ENCODE measurements at places on chromosomes 2 and 18.

GRCh38 chr18:30094556-30094955 lies 948.0 kb downstream of the DSC3 start:
- DNase-seq = peak; percentile 40

DNA sequence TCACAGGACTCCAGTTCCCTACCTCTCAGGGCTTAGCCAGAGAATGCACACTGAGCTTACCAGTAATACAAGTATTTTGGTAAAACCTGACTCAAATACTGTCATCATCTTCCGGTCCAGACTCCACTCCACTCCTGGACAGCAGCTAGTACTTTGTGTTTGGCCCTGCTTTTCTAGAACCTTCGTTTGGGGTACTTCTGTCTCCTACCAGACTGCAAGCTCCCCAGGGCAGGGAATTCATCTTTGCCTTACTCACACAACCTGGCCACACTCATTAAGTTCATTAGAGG lies 108.9 kb upstream of the CDC42EP3 start:
- DNase-seq = no peak

DNA sequence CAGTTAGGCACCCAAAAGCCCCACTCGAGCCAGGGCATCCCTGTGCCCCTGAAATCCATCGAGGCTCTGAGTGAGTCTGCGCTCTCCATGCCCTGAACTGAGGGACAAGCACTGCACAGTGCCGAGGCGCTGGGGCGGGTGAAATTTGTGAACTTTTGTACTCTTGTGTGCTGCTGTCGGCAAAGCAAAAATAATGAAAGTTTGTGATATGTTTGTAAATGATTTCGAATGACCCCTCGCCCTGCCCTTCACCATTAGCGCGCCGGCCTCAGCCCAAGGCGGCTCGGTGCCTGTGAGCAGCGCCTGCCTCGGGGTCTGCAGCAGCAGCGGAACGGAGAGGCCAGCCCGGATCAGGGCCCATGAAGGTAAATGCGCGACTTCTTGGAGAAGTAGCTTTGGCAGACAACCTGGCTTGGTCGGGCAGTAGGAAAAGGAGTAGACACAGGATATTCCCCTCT lies 1.8 kb upstream of the HOXD4 start:
- no peak for DNase-seq

- DNase-seq = no peak
These were observed 25.5 kb downstream of the CRACDL start for GRCh38 chr2:98910349-98911125.

- DNase-seq = peak; percentile 58
These were observed 26.5 kb downstream of the NFATC1 start for GRCh38 chr18:79422022-79422782.

- no peak for DNase-seq
These were observed 72.3 kb upstream of the EFEMP1 start for GRCh38 chr2:55995902-55996301.
